ENCODE measurements at places on chromosomes 6 and 20.

DNA sequence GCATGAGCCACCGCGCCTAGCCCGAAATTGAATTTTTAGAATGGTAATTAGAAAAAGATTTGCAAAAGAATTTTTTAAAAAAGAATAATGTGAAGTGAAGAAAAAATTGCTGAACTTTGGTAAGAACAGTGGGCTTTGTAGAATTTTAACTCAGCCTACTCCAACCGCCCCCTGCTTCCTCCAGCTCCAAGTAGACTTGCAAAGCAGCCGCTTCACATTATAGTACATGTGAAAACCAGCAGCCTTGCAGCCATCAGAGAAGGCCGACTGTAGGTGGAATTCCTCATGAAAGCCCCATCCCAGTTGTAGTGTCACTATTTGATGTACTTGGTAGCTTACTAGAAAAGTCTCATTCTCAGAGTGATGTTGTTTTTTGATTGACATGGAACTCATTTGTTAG, 835.6 kb downstream of the TBC1D32 start:
- no peak for DNase-seq

- DNase-seq = no peak
Measured at GRCh38 chr6:140731741-140732140, 1357.3 kb upstream of the CITED2 start.

DNA sequence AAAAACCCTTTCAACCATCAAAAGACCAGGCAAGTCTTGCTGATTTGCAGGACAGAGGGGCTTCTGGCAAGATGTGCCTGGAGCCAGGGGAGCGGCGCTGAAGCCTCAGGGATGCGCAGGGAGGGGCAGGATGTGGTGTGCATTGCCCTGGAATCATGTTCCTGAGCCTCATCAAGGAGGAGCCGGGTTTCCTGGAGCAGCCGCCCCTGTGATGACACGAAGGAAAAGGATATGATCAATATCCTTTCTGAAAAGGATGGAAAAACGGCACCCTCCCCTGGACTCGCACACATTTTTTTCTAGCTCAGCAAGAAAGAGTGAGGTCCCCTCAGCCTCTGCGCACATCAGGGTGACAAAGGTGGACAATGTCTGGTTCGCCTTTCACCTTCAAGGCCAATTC, 173.1 kb upstream of the SSTR4 start:
- no peak for DNase-seq

DNA sequence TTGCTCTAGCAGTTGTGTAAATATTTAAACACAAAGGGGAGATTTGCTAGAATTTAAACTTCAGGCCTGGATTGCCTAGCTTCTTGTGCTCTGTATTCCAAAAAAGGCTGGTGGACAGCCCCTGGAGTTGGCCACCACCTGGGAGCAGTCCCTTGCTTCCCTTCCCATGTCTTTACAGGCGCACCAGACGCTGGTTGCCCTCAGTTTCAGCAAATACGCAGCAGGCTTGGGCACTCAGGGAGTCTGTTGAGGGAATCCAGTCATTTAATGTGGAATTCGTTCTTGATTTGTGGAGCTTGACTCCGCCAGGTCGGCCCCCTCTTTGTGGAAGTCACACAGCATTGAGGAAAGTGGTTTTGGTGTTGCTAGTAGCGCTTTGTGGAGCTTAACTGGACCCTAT, 156.8 kb downstream of the DTNBP1 start:
- DNase-seq = no peak

DNA sequence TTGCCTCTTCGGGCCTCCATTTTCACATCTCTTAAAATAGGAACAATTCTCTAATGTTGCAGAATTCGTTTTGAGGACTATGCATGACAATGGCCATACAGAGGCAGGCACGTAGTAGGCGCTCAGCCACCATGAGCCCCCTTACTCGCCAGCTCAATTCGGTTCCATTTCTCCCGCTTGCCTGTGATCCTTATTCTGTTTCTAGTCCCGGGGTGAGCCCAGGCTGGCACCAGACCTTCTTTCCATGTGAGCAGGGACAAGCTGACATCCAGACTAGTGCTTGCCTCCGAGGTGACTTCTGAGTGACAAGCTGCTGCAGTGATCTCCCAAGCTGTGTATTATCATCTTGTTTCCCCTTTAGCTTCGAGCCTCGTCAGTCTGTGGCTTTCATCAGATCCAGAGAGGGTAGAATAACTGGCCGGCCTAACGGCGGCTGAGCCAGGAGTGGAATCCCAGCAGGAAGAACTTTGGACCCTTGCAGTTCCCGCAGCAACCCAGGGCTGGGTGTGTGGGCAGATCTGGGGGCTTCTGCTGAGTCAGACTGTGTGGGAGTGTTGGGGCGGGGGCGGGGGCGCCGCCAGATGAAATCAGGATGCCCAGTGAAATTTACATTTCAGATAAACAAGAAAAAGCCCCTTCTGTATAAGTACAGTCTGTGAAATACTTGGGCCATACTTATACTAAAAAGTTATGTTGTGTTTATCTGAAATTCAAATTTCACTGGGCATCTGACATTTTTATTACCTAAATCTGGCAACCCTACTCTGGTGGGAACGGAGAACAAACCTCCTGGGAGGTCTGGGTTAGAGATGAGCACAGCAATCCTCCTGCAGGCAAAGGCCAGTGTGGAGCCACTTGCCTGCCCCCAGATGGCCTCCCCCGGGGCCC, 10.9 kb downstream of the BANF2 start:
- no peak for DNase-seq

GRCh38 chr6:44327096-44327495, 13.9 kb upstream of the AARS2 start:
- no peak for DNase-seq

DNA sequence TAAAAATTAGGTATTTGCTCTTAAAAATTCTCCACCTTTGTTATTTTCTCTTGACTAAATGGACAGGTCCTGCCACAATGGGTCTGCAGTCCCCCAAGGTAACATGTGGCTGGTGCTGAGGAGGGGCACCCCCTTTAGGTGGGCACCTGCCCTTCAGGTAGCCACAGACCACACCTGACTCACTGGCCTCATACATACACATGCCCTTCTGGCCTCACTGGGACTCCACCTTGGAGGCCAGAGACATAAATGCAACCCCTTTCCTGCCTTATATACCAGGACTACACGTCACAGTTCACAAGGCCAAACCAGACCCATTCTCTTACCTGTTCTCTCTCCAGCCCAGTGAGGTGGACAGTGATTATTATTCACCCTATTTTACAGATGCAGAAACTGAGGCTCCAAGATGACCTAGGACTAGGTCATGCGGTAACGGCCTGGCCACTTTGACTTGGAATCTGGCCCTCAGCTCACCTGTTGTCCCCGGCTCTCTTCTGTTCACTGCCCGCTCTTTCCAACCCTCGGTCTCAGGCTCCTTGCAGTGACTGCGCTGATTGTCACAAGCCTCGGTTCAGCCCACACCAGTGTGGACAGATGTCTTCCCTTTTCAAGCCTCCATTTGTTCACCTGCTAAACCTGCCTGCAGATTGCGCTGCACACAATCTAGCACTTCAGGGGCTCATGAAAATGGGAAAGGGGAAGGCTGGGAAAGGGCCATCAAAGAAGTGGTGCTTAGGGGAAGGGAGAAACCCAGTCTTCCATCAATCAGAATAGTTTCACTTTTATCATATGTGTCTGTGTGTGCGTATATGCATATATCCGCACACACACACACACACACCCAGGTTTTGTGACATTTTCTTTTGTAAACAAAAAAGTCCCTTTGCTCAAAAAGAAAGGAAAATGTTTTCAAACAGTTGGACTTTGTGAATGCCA, 121.7 kb downstream of the BCAS1 start:
- DNase-seq = peak; percentile 8

DNA sequence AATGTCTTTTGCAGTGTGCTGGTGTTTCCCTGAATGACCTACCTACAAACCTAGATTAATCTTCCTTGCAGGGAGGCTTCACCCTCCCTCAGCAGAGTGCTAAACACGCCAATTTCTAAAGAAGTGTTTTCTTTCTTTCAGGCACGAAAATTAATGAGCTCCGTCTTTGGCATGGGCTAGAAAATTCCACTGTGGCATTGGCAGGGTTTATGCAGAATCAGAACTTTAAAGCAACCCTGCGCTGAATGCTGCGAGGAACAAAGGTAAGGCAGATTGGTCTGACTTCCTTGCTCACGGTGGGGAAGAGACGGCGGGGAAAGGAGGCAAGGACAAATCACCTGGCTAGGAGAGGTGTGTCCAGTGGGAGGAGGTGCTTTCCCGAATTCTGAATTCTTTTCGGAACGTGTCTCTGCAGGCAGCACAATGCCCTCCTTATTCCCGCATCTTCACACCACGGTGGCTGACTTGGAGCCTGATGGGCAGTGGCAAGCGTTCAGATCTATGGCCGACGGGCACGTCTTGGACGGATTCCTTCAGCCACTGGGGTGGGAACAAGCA, 6.2 kb upstream of the BANF2 start:
- DNase-seq = no peak

GRCh38 chr6:136777651-136778050, 14.6 kb downstream of the MAP3K5 start:
- DNase-seq = no peak

GRCh38 chr6:43361269-43361668, 8.2 kb downstream of the ZNF318 start:
- no peak for DNase-seq

DNA sequence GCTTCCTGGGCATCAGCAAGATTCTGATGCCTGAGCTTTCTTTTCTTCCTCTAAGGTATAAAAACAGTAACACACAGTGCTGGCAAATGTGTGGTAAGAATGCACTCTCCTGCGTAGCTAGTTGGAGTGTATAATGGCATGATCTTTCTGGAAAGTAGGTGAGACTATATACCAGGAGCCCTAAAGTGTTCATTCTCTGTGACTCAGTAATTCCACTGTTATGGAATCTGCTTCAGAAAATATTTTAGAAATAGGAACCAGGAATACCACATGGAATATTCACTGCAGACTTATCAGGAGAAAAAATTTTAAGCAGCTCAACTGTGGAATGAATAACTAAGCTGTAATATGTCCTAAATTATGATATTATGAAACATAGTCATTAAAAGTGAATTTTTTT, 16.9 kb upstream of the CSE1L start:
- no peak for DNase-seq

DNA sequence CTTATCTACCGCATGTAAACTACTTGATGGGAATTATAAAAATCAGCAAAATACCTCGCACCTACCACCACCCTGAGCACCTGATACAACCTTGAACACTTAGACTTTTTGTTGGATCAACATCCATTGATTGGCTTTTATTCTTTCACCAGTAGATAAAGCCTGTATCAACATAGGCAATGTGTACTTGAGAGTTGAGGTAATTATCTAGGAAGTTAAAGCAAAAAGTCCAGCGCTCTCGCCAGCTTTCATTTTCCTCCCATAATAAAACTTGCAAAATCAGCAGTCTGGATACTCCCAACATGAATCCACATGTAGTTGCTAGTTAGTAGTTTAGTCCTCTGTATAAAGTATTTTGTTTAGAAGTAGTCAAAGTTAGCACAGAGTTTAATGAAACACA, 132.0 kb upstream of the PRDM1 start:
- no peak for DNase-seq

GRCh38 chr20:62019881-62020492, 45.7 kb downstream of the TAF4 start:
- DNase-seq = no peak

DNA sequence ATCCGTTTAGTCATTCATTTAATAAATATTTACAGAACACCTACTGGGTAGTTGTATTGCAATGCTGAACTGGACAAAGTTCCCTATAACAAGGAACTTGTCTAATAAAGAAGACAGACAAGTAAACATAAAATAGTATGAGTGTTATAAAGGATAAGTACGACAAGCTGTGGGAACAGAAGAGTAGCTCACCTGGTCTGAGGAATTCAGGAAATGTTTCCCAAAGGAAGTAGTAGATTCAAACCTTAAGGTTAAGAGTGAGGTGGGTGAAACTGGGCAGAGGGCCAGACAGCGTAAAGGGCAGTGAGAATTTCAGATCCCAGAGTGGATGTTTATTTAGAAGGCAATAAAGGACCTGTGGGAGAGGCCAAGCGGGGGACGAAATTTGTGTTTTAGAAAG, 72.3 kb upstream of the CD2AP start:
- no peak for DNase-seq

- no peak for DNase-seq
Measured at GRCh38 chr6:90124874-90125510, 171.7 kb downstream of the BACH2 start.

GRCh38 chr20:59971428-59971827, 13.2 kb downstream of the CDH26 start:
- no peak for DNase-seq

DNA sequence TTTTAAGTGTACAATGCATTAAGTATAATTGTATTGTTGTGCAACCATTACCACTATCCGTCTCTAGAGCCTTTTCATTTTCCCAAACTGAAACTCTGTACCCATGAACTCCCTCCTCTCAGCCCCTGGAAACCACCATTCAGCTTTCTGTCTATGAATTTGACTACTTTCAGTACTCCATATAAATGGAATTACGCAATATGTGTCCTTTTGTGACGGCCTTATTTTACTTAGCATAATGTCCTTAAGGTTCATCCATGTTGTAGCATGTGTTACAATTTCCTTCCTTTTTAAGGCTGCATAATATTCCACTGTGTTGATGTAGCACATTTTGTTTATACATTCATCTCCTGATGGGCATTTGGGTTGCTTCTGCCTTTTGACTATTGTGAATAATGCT, 143.6 kb upstream of the KCNG1 start:
- DNase-seq = no peak

DNA sequence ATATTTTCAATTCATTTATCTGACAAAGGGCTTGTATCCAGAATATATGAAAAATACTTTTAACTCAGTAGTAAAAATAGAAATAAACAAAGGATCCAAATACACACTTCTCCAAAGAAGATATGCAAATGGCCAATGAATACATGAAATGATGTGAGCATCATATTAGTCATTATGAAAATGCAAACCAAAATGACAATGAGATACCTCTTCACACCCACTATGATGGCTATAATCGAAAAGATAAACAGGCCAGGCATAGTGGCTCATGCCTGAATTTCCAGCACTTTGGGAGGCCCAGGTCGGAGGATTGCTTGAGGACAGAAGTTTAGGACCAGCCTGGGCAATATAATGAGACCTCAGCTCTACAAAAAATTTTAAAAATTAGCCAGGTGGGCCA, 33.8 kb upstream of the SMAP1 start:
- no peak for DNase-seq

DNA sequence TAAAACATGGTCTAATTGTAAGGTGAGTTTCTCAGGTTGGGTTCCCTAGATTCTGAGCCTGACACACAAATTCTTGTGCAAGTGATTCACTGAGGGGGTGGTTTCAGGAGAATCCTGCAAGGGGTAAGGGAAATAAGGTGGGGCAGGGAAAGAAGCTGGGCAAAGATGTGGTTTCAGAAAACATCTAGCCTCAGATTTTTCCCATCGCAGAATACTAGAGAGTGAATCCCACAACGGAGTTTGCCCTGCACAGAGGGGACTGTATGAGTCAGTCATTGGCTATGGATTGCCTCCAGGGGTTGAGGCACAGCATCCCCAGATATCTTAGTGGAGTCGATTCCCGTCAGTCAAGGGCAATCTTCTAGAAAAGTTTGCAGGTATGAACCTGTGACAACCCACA, 65.2 kb downstream of the PRL start:
- DNase-seq = no peak

- DNase-seq = no peak
Measured at GRCh38 chr20:12575352-12576095, 433.2 kb upstream of the SPTLC3 start.
